Calu3 (cell line): ENCODE measurements at places on chromosomes 5 and 9. TPM values are rescaled to one million over a fixed set of nuclear protein-coding genes. Genes with fewer than 3 reads are reported as not detected.

Gene GPR150
- 0.17 and 0.24 TPM in 2 replicates for total RNA-seq

Gene OCLN
- 154 and 161 TPM in 2 replicates for total RNA-seq

Gene NR4A3
- 0.21 and 0.66 TPM in 2 replicates for total RNA-seq

Gene FBP1
- total RNA-seq = 6.5 and 7.7 TPM in 2 replicates

Gene SOX30
- total RNA-seq = 0.09 TPM in 1 of 2 replicates, not detected in the other

Gene EQTN
- not detected in 2 replicates for total RNA-seq

Gene PCDHGA9
- total RNA-seq = 16.0 and 18.1 TPM in 2 replicates

Gene SPATA31A3
- total RNA-seq = not detected in 2 replicates
